ENCODE measurements at places on chromosomes 2 and 18.
A peak's percentile ranks its signal among the peaks of the same experiment; 100 is the strongest.

GRCh38 chr2:44730593-44730992 lies 210.9 kb upstream of the SIX3 start:
- no peak for DNase-seq

- no peak for DNase-seq
These were observed 663.7 kb downstream of the METTL4 start for GRCh38 chr18:1907470-1908206.

GRCh38 chr2:179107737-179108136 lies 57.8 kb upstream of the CCDC141 start:
- DNase-seq, result no peak

GRCh38 chr2:180494286-180494685 lies 486.1 kb upstream of the UBE2E3 start:
- DNase-seq, result no peak

DNA sequence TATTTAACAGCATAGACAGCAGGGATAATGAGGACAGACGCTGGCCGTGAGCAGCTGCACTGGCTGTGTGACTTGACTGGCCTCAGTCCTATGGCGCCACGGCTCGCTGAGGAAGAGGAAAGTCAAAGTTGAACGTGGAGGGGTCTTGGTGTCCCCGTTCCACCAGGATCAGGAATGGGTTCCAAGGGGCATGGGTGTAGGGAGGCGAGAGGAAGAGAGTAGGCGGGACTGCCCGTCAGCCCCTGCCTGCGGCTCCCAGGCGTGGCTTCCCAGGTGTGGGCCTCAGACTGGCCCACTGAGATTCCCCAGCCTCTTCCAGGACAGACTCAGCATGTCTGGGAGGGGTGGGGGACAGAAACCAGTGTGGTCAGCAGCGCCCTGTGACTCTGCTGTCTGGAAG lies 51.4 kb downstream of the POMC start:
- no peak for DNase-seq

DNA sequence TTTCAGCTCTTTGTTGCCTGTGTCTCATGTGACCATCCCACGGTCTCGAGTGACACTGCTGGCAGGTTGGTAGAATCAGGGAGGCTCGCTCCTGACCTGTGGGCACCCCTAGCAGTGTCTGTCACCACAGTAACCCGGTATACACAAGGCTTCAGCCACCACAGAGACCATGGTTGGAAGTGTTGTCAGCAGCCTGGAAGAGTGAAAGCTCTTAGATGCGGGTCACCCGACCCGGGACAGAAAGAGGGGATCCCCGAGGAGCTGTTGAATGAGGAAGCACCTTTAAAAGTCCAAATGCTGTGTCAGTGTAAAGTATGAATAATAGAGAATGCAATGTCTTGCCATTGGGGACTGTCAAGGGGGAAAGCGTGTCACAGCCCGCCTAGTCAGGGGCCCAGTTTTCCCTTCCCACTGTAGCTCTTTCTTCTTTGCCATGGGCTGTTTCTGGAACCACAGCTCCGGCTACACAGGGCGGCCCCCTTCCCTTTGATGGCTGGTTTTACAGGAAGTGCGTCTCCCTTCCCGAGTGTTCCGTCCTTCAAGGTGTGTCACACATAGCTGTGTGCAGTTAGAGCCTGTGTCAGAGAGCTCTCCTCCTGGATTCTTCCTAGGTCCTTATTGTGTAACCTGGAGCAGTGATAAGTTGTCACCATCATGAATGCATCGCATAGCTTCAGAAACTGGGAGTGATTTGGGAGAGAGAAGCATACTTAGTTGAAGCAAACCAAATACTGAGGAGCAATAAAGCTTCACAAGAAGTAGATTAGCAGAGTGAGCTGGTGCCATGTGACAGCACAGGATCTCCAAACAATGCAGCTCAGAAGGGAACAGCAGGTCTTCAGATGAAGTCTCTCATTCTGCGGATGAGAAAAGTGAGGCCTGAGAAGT lies 81.4 kb downstream of the MTCL1 start:
- no peak for DNase-seq

GRCh38 chr2:196592911-196593881 lies 46.3 kb upstream of the CCDC150 start:
- peak; percentile 25 for DNase-seq

DNA sequence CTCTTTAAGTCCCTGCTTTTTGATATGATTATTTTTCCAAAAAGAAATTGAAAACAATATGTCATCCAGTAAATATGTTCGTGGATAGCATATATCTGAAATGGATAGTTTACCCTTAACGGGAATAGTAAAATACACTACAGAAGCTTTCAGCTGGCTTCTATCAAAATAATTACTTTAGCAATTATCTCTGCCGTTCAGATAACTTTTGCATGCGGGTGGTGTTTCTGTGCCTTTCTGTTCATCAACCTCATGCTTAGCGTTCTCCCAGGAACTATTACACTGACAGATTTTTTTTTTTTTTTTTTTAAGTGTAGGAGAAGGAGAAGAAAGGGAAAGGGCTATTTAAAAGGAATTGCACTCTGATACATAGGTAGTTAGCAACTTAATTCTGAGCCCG lies 53.6 kb downstream of the TSHZ1 start:
- no peak for DNase-seq

DNA sequence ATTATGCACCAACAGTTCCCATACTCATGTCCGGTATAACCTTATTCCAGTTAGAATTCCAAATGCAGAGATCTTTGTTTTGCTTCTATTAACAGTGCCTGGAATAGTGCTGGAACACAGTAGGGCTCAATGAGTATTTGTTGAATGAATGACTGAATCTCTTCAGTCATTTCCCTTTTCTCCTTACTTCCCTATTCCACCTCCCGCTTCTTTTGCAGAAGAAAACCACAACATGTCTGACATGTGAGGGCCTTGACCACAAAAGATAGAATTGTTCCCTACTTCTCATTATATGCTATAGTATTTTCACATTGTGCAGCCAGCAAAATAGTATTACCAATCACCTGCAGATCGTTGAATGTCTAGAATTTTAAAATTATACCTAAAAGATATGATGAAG lies 19.5 kb upstream of the HNRNPLL start:
- no peak for DNase-seq

GRCh38 chr2:13578547-13578946 lies 861.8 kb downstream of the TRIB2 start:
- DNase-seq, result no peak

- DNase-seq, result peak; percentile 42
These were observed at the start of gene LDLRAD4 for GRCh38 chr18:13218368-13218991. TSS of gene LDLRAD4 (plus strand) at chr18:13218760.

- DNase-seq, result no peak
These were observed 45.3 kb downstream of the SPATS2L start for GRCh38 chr2:200351815-200352214.

DNA sequence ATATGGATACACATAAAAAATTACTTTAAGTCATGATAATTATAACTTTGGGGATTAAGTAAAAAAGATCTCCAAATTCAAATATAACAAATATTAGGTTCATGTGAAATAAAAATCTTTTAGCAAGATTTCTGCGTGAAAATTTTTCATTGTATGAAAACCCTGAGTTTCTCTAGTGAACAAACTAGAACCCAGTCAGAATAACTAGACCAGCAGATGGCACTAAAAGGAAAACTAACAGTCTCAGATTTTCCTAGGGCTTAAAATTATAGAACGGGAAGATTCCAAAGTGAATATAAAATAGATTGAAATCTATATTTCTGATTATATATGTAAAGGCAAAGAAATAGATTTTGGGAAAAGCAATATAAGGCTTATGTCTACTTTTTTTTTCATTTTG lies 43.3 kb downstream of the TMEM200C start:
- DNase-seq, result no peak

DNA sequence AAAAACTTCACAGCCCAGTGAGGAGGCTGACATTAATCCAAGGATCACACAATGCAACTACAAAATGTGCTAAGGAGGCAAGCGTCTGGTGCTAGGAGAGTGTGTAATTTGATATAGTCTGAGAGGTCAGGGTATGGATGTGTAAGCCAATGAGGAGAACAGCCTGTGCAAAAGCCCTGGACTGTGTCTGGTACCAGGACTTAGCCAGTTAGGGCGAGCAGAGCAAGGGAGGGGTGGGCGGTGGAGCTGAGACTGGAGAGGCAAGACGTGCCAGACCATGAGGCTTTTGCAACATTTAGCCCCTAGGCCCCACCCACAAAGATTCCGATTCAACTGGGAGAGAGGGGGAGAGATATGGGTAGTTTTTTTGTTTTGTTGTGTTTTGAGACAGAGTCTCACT lies 33.5 kb upstream of the SPRED2 start:
- DNase-seq, result no peak

DNA sequence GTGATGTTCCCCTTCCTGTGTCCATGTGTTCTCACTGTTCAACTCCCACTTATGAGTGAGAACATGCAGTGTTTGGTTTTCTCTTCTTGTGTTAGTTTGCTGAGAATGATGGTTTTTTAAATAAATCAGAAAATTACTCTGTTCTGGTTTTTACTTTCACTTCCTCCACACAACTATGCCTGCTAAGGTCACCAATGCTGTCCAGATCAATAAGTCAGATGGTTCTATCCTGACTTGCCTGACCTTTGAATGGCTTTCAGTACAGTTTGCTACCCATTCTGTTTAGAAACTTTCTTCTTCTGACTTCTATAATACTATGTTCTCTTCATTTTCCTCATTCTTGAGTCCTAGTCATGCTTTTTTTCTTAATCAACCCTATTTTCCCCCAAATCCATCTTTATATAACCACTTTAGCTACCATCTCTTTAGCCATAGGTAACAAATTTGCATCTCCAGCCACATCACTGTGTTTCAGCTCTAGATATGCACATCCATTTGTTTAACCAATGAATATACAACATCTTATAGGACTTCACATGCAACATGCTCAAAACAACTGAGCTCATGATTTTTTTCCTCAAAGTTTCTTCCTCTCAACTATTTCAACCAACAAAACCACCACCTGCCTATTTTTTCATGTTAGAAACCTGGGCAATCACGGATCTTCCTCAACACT lies 58.8 kb upstream of the SLC38A11 start:
- no peak for DNase-seq

GRCh38 chr2:30234180-30234971 lies 3.0 kb downstream of the LBH start:
- peak; percentile 60 for DNase-seq

GRCh38 chr2:239601201-239601851 lies 200.5 kb upstream of the HDAC4 start:
- no peak for DNase-seq

DNA sequence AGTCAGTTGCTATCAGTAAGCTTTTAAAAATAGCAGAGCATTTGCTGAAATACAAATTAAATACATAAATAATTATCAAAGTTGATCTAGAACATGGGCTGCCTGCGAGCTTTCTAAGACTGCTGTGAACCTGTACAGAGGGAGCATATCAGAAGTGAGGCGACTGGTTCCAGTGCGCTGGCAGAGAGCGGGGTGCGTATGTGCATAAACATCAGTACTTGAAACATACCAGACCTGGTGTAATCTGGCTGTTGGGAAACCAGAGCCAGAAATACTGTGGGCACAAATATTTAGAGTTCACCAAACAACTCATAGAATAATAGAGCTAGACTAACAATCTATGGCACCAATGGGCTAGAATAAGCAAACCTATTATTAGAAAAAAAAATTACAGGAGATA lies 27.3 kb downstream of the PDIA6 start:
- DNase-seq, result no peak

- no peak for DNase-seq
These were observed 161.8 kb downstream of the SOCS6 start for GRCh38 chr18:70450426-70451253.

- no peak for DNase-seq
These were observed 18.3 kb downstream of the CELF4 start for GRCh38 chr18:37547196-37547827.

DNA sequence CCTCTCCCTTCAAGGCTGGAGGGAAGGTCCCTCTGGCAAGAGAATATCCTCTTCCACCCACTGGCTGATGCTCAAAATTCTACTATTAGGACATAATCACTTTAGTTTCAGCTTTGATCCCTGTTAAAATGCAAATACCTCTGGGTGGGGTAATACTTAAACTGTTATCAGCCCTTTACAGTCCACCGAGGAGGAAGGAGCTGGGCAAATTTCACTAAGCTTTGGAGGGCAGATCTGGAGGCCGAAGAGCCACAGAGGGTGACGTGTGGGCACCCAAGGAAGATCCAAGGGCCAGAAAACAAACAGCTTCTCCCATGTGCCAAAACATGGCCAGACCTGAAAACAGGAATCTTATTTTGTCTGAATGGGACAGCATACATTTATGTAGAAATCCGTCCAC lies 74.6 kb upstream of the BCL11A start:
- no peak for DNase-seq

- no peak for DNase-seq
These were observed 110.3 kb upstream of the RMP24 start for GRCh38 chr18:35862119-35862640.

DNA sequence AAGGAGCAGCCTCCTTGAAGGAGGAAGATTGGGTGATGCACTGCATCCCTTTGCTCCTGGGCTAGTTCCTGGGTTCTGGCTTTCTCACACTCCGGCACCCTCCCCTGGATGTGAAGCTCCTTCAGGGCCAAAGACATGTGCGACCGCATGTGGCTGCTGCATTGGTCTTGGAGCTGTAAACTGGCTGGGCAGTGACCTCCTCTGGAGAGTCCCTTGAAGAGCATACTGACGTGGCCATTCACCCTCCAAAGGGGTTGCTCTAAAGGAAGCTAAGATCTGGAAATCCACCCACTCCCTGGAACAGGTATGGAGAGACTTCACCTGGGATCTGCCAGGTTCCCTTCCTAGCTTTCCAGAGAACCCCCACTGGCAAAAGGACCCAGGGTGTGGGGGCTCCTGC lies 62.1 kb downstream of the TMEM17 start:
- no peak for DNase-seq

GRCh38 chr2:218033208-218033589 lies 30.4 kb upstream of the TNS1 start:
- DNase-seq, result no peak

GRCh38 chr2:7265286-7265685 lies 348.1 kb downstream of the RNF144A start:
- DNase-seq, result no peak

DNA sequence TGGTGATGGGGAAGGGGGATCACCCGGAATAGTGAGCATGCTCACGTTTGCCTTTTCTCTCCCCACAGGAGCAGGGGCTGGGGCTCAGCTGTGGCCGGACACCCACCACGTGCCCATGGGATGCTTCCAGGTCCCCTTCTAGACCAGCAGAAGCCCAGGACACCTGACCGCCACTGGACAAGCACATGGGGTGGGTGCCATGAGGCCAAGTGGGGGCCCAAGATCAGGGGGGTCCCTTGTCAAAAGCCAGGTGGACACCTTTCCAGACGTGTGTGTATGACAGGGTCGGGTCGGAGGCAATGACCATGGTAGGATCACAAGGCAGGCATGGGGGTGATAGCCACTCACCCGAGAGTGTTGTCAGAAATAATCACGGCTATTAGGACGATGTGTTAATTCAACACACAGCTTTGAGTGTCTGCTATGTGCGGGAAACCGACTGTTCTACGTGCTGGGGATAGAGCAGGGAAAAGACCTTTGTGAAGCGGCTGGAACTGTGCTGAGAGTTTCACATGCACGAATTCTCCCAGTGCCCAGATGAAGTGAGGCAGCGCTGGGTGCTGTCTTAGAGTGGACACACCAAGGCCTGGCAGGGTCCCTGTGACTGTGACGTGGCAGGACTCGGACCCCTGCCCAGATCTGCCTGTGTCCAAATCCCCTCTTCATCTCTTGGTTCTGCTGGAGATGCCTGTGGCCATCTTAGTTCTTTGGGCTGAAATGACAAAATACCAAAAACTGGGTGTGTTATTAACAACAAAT lies 244.7 kb downstream of the NDUFA10 start:
- DNase-seq, result no peak

GRCh38 chr2:190216829-190217228 lies 102.8 kb downstream of the HIBCH start:
- DNase-seq, result no peak
